ENCODE measurements at places on chromosomes 16 and 17.
A peak's percentile ranks its signal among the peaks of the same experiment; 100 is the strongest.

DNA sequence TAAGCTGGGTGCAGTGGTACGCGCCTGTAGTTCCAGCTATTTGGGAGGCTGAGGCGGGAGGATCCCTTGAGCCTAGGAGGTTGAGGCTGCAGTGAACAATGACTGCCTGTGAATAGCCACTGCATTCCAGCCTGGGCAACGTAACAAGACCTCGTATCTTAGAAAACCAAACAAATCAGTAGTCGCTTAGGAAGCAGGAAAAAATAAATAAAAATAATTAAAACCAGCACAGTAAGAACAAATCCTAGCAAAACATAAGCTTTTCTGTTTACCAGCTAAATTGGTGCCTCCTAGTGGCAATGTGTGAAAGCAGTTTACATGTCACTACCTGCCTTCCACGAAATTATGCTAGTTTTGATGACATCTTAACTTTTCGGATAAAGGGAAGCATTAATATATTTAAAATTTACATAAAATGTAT is 1.3 kb downstream of the ARMC5 start:
- peak; percentile 30 for DNase-seq

DNA sequence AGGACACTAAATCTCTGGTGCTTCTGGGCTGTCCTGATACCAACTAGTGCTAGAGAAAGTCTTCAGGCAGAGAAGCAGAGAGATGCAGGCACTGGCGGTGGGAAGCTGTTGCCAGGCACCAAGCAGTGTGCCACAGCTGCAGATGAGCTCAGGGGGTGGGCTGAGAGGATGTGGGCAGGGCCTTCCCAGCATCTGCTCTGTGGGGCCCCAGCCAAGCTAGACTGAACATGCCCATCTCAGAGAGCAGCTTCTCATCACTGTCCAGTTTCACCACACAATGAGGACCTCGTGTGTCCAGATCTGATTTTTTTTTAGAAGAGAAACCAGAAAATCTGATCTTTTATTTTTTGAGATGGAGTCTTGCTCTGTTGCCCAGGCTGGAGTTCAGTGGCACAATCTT is 17.1 kb downstream of the PSKH1 start:
- peak; percentile 97 for DNase-seq

GRCh38 chr16:12425134-12425941 is 378.3 kb downstream of the CPPED1 start:
- DNase-seq, result no peak

DNA sequence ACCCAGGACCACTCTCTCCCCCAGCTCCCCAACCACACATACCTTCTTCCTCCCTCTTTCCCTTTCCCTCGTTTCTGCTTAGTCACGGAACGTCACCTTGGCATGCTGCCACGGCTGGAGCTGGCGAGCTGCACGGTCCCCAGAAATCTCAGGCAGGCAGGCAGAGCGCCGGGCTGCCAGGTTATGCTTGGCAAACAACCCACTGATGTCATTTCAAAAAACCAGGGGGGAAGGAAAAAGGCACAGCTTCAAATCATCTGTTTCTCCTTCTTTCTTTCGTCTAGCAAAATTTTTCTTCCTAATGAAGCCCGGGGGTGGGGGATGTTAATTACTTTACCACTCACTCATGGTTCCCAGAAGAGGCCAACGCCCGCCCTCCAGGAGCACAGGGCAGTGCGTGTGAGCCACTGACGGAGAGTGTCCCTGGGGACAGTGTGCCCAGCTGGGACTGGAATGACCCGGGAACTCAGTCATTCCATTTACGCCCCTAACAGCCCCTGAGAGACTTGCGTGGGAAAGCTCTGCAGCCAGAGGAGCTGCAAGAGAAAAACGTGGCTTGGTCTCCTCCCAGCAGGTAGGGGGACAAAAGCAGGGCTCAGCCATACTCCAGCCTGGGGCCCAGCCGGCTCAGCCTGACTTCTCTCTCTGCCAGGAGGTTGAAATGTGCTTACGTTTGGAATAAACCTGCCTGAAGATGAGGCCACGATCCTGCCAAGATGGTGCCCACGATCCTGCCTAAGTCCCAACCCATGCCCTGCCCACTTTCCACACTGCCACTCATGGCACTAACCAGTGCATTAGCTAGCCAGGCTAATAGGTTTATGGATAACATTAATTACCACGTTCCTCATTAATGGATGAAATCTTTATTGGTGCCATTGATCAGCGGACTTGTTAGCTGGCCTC is 198.9 kb downstream of the ZFHX3 start:
- peak; percentile 58 for DNase-seq

- no peak for DNase-seq
These were observed 43.4 kb downstream of the HNF1B start for GRCh38 chr17:37701496-37701898.

GRCh38 chr17:27461192-27461859 is 5.1 kb downstream of the KSR1 start:
- DNase-seq, result no peak
